ENCODE measurements at places on chromosomes 1 and 21. TPM values are rescaled to one million over a fixed set of nuclear protein-coding genes. Genes with fewer than 3 reads are reported as not detected.

GRCh38 chr1:215971793-215972441 lies 404.8 kb downstream of the KCTD3 start:
- DNase-seq = no peak

DCST1 gene
- polyA plus RNA-seq = not detected

DNA sequence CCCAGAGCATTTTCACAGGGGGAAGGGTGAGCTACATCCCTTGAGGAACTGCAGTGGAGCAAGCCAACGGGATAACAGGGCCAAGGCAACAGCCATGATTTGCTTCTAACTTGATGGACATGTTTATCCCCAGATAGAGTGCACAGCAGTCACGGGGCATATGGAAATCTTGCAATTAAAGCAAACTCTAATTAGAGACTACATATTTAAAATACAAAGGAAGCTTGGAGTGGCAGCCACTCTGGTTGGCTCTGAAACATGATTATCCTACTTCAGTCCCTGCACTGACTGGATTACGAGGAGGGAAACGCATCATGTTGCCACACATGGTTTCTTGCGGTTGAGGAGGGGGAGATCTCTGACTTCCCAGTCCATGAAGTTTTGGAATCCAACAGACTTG lies 60.8 kb downstream of the BEND5 start:
- DNase-seq = no peak

SPATA17 gene
- polyA plus RNA-seq = 1.1 TPM

DNA sequence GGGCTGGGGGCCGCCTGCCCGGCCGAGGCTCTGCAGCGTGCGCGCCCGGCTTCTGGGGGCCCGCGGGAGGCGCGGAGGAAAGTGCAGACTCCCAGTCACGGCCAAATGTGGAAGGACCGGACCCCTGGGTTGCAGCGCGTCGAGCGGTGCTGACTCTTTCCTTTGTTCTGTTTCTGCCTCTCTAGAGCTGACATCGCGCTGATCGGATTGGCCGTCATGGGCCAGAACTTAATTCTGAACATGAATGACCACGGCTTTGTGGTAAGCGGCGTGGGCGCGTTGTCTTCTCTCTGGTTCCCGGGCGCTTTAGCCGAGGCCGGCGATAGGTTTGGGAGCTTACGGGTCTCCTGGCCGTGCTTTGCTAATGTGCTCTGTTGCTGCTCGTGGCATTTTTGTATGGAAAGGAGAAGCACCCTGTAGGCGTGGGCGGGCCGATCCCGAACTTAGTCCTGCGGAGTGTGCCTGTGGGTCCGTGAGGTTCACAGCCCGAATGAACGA lies 629 bp downstream of the PGD start:
- DNase-seq = no peak

DNA sequence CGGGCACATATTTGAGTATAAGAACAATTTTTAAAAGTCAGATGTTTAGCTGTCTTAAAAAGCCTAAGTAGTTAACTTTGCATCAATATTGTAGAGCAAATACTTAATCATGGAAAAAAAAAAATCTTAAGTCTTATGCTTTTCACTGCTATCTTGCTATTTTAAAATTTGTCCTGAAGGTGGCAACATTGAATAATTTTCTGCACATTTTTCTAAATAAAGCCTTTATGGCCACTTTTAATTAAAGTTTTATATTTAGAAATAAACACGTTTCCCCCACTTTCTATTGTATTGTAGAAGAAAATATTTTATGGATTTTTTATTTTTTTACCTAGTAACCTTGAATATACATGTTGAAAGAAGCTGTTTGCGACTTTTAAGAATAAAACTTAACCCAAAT lies 198.8 kb downstream of the AMY1C start:
- no peak for DNase-seq

SLAMF9 gene
- not detected for polyA plus RNA-seq

GRCh38 chr1:102834688-102835320 lies 273.5 kb downstream of the COL11A1 start:
- no peak for DNase-seq

DNA sequence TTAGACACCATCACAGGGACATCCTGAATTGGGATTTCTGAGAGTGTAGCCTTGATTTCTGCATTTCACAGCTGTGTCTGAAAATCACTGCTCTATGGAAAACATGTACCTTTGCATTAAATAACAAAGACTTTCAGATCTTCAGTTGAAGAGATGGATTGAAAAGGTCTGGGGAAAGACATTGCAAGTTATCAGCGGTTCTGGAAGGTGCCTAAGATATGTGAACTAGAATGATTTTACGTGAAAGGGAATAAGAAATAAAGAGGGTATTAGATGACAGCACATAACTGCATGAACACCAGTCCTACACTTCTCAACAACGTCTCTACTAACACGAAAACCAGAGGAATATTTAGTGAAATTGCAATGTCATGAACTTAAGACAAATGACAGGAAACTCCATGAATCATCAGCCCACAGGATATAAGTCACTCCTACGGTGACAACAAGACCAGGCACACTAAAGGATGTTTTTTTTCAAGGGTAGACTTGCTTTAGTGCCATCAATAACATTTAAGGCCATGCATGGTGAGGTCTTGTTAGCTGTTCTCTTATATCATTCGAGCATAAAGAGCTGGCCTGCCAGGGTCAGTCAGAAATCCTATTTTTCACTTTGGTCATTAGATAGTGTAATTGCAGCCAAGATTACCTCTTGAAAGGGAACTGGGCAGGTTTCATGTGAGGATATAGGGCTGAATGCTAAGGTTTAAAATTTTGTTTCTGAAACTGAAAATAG lies 283.1 kb downstream of the GRIK1 start:
- peak; percentile 37 for DNase-seq

KCNJ9 gene
- not detected for polyA plus RNA-seq

DNA sequence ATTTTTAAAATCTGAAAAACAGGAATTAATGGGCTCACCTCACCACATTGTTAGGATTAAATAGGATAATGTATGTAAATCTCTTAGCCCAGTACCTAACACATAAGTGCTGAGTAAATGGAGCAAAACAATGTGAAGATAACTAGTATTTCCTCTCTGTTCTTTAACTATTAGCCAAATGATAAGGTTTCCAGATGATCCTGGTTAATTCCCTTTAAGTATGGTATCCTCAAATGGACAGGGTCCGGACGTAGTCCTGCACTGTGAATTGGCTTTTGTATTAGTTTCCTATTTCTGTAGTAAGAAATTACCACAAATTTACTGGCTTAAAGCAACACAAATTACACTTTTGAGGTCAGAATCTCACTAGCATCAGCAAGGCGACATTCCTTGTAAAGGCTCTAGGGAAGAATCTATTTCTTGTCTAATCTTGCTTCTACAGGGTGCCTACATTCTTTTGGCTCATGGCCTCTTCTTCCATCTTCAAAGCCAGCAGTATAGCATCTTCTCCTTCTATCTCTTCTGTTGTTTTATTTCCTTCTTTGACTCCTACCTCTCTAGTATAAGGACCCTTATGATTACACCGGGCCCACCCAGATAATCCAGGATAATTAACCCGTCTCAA lies 17.1 kb downstream of the SCAF4 start:
- DNase-seq = no peak

LINGO4 gene
- polyA plus RNA-seq = not detected

DNA sequence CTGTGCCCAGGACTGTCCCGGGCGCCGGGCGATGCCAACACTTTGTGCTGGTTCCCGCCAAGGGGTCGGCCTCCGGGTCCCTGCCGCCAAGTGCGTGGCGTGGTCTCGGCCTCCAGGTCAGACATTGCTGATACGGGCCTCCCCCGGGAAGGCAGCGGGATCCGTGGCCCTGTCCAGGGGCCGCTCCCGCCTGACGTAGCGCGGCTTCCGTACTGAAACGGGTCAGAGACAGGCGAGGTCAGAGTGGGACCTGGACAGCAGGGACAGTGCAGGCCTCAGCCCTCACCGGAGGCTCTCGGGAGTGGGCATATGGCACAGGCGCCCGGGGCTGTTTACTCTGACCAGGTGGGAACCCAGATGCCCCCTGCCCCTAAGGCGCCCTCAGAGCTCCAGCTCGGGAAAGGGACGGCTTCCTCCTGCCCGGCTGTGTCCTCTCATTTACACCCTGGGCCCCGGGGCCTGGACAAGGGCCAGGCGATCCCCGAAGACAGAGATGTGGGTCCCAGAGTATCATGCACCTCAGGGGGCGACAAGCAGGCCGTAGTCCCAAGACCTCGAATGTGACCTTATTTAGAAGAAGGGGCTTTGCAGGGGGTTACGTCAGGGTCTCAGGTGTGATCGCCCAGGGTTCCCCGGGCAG lies 8.8 kb upstream of the RNF223 start:
- DNase-seq = no peak

DNASE2B gene
- polyA plus RNA-seq = not detected

GRCh38 chr1:24209097-24209496 lies 22.0 kb upstream of the IFNLR1 start:
- DNase-seq = no peak

- DNase-seq = no peak
Measured at GRCh38 chr1:206442101-206442500, 28.2 kb upstream of the IKBKE start.

GRCh38 chr1:52234708-52235107 lies 92.8 kb downstream of the ZFYVE9 start:
- DNase-seq = no peak

- DNase-seq = no peak
Measured at GRCh38 chr1:240706150-240706935, 94.4 kb upstream of the GREM2 start.

SLC44A3 gene
- 1.1 TPM for polyA plus RNA-seq

- no peak for DNase-seq
Measured at GRCh38 chr1:56958526-56958925, 7.3 kb downstream of the C8B start.

- no peak for DNase-seq
Measured at GRCh38 chr1:231493421-231494185, 34.9 kb upstream of the TSNAX start.

- DNase-seq = no peak
Measured at GRCh38 chr1:72567521-72567920, 285.2 kb upstream of the NEGR1 start.

PRELP gene
- 2.8 TPM for polyA plus RNA-seq

LCE1F gene
- polyA plus RNA-seq = not detected

DNA sequence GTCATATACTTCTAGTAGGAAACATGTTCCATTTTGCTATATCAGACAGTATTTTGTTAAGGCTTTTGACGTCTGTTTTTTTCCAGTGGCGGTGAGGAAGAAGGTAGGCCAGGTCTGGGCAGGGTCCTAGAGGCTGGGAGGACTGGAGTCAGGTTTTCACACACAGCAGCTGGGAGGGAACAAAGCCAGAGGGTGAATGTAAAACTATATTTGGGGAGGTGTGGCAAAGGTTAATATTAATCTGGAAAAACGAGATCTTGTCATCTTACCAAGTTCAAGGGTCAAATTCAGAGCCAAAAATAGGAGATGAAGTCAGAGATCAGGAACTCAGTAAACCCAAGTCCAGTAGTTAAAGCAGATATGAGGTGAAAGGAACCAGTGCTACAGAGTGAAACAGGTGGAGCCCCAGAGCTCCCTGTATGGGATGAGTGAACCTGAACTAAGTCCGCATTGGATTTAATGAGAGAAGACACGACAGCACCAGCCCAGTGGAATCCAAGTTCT lies 10.7 kb upstream of the OTUD7B start:
- no peak for DNase-seq

DNA sequence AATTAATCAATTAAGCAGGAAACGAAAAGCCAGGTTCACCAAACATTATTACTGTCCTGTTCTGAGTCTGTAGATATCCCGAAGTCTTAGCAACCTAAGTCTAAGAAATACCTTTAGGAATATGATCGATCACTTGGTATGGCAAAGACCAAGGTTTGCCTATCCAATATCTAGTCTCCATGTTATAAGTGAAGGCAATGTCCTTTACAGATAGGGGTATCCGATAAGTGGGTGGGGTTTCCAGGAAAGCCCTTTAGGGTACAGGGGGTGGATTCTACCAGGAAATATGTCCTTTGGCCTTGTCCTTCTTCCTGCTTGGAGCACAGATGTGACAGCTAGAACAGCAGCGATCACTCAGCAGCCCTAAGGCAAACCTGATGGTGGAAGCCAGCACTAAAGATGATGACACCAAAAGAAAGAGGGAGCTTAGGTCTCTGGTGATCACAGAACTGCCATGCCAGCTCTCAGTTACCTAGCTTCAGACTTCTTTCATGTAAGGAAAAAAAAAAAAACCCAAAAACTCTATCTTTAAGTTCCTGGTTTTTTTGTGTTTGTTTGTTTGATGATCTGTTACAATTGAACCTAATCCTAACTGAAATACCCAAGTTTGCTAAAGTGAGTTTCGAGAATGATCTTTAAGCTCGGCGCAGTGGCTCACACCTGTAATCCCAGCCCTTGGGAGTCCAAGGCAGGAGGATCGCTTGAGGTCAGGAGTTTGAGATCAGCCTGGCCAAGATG lies 40.8 kb downstream of the DSTYK start:
- DNase-seq = no peak

DNA sequence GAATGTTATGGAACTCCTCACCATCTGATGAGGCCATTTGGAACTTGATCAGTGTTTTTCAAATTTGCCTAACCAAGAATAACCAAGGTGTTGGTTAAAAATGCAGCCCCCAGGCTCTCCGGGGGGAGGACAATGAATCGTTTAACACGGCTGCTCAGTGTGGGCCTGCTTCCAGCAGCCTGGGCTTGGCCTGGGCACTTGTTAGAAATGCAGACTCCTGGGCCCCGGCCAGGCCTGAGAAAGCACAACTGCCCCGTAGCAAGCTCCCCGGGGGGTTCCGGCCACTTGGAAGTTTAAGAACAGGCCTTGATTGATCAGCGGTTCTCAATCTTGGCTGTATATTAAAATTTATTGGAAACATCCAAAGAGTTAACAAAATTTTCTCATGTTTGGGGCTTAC lies 22.8 kb upstream of the C2CD2 start:
- no peak for DNase-seq

DNA sequence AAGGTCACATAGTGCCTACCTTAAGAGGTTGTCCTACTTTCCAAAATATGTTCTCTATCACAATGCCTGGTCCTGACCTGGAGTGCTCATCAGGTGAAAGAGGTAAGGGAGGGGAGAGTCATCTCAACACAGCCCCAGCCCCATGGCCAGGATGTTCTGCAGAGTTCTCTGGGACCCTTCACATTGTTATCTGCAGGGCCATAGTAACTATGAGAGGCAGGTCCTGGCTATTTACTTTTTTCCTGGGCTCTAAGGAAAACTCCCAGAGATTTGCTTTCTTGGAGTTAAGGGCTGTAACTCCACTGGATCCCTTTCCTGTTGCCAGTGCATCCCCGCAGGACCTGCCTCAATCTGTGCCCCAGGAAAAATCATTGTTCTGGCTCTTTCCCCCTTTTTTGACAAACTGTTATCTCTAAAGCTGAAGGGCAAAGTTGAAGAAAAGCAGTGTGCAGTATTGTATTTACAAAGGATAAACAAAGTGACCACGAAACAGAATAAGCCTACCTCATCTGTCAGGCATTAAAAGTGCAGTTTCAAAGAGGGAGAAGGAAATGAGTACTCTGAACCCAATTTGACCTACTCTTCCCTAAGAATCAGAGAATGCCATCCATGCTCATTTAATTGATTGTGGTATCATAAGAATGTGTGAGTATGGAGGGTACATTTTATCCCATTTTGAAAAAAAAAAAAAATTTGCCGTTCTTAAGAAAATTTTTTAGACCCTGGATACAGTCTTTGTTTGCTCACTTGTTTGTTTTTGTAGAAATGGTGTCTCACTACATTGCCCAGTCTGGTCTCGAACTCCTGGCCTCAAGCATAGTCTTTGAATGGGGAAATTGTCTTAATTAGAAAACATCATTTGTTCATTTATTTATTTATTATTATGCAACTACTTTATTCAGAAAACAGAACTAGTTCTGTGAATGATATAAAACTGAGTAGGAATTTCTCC lies 149.6 kb downstream of the RHOU start:
- DNase-seq = no peak

GRCh38 chr1:113763661-113764060 lies 4.4 kb upstream of the PHTF1 start:
- DNase-seq = no peak

ACOT11 gene
- polyA plus RNA-seq = 2.4 TPM

OLIG1 gene
- not detected for polyA plus RNA-seq

Measured in BJ (cell line).